Occipital lobe (tissue), 3 donors: ENCODE measurements at places on chromosomes 1 and 21. TPM values are rescaled to one million over a fixed set of nuclear protein-coding genes. Genes with fewer than 3 reads are reported as not detected.

DNA sequence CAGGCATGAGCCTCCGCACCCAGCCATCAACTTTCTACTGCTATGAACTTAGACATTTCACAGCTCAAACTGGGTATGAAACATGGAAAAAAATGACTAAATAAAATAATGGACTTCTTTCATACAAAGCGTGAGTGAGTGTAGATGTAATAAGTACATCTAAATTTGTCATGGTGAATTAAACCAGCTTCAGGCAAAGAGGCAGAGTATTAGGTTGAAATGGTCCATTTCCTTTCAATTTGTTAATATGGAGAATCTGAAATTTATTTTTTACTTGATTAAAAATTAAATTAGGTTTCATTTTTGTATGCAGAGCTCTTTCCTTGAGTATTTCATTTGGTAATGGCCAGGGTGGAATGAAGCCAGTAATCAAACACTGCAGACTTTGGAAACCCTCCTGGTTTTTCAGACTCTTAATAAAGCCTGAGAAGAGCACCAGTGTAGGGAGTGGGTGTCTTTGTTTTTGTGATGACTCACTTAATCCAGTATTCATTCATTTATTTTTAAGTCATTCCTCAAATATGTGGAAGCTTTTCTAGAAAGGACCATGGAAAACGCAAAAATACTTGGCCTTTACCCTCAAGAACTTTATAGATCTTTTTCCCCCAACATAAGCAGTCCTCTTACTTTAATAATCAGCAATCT is 49.2 kb downstream of the ALG14 start:
- no peak for DNase-seq

GRCh38 chr1:89735479-89735878 is 85.4 kb upstream of the LRRC8D start:
- DNase-seq, result no peak

DNA sequence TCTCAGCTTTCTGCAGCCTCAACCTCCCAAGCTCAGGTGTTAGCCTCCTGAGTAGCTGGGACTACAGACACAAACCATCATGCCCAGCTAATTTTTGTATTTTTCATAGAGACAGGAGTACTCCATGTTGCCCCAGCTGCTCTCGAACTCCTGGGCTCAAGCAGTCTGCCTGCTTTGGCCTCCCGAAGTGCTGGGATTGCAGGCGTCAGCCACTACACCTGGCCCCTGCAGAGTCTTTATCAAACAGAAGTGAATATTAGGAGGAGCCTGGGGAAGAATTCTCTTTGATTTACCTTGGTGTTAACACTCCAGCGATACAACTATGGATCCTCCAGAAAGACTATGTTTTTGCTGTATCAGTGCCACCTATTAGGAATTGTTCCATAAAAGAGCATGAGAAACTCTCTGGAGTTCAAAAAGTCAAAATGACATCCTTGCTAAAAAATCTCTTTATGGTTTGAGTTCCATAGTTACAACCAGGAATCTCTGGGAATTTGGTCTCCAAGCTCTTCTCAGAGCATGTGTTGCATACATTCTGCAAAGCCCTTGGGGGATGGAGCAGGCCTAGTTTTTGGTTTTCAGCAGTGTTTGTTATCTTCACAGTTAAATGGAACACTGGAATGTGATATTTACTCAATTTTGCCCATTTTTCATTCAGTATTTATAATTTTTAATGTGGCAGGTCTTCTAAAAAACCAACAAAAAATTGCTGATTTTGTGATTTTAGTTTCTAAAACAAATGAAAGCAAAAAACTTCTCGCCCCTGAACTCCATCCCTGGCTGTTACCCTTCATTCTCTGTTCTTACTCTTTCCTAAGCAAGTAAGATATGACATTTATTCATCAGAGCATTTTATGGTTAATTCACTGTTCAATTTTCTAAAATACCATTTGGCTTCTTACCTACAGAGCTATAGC is 77.3 kb downstream of the OLFML2B start:
- no peak for DNase-seq

- no peak for DNase-seq
These were observed 37.4 kb downstream of the TMCO4 start for GRCh38 chr1:19762175-19762779.

C21orf58 gene
- total RNA-seq, result 3.0 TPM

CGN gene
- 3.1 TPM for total RNA-seq

FCRL6 gene
- total RNA-seq, result not detected

VHLL gene
- total RNA-seq, result 0.94 TPM

COL11A1 gene
- total RNA-seq, result 45.9 TPM
